ENCODE measurements at places on chromosomes 4 and X. TPM values are rescaled to one million over a fixed set of nuclear protein-coding genes. Genes with fewer than 3 reads are reported as not detected.
A peak's percentile ranks its signal among the peaks of the same experiment; 100 is the strongest.

DNA sequence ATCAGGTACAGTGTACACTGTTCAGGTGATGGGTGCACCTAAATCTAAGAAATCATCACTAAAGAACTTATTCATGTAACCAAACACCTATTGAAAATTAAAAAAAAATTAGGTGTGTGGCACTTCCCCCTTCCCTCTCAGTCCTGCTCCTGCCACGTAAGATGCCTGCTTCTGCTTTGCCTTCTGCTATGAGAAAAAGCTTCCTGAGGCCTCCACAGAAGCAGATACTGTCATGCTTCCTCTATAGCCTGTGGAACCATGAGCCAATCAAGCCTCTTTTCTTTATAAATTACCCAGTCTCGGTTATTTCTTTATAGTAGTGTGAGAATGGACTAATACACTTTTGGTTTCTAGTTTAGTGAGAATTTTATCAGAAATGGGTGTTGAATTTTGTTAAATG, 459.8 kb upstream of the DIPK2B start:
- DNase-seq = no peak

DNA sequence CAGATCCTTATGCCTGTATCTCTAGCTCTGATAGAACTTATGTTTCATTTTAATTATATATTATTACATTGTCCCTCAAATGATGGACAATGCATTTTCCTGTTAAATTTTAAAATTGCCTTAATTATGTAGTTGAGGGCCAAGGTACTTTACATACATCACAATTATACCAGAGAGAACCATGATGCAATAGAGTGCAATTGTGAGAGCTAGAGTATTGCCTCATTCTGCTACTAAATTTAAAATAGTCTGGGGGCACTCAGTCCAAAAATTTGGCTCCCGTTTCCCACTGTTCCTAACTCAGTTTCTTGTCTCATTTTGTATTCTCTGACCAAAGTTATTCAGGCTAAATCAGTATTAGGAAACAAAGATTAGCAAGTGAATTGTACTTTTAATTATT, 378.5 kb upstream of the ZFP42 start:
- DNase-seq = no peak

DNA sequence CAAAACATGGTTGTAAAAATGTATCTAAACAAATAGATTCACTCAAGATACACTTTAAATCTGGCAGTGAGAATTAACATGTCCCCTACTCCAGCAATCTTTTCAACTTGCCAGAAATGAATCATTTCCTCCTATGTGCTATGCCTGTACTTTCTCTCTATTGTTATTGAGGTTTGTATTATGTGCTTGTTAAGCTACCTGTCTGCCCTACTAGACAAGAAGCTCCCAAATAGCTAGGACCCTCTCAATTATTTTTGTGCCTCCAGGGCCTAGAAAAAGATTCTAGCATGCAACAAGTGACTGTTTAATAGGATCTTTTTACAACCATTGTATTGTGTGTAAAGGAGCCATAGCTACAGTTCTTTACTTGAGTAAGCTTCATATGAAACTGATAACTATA, 3.5 kb upstream of the SAP30 start:
- no peak for DNase-seq

GRCh38 chr4:19135895-19136633, 1114.5 kb upstream of the LCORL start:
- DNase-seq = no peak

DNA sequence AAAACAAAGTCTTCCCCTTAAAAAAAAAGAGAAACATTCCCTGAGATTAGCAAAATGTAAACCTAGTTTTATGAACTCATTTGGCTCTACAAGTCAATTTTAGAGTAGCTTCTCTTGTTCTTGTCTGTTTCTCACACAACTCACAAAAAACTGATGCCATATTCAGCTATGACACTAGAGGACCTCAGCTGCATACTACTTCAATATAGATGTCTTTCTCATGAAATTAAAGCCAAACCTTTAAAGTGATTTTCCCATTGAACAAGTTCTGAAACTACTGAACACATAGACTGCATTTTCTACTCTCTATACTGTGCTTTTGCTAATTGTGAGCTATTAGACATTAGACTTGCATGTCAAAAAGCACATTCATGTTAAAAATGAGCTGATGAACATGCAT, 49.8 kb downstream of the TBCK start:
- DNase-seq = peak; percentile 76

DNA sequence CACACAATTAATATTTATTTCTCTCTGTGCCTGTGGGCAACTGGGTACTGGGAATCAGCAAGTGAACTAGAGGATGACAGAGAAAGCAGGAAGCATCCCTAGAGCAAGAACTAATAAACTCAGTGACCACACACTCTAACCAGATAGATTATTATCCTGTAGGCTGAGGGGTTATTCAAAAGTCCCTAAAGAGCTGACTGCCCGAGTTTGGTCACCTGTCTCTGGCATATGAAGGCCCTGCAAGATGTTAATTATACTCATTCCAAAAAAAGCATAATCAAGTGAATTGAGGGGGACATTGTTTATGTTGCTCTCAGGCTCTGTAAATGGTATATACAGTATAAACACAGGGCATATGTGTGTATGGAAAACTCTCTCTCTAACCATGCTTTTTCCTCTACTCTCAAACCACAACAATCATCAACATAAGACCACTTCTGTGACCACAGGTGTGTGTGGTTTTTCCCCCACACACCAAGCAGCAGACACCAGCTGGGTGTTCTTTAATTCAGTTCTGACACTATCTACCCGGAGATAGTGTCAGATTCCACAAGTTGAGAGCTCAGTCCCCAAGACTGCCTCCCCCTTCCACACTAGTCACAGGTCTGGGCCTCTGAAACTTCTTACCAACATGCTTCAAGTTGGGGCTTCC, 6.2 kb upstream of the HPSE start:
- no peak for DNase-seq

- DNase-seq = peak; percentile 4
Measured at GRCh38 chrX:65821721-65822496, 154.5 kb downstream of the MSN start.

- peak; percentile 86 for DNase-seq
Measured at GRCh38 chrX:48897157-48897624, 377 bp downstream of the TIMM17B start.

The APELA gene
- 0.04 TPM for total RNA-seq

The ADH7 gene
- not detected for total RNA-seq

The SHROOM4 gene
- total RNA-seq = 6.8 TPM
